ENCODE measurements at places on chromosomes 2 and 18. TPM values are rescaled to one million over a fixed set of nuclear protein-coding genes. Genes with fewer than 3 reads are reported as not detected.

DNA sequence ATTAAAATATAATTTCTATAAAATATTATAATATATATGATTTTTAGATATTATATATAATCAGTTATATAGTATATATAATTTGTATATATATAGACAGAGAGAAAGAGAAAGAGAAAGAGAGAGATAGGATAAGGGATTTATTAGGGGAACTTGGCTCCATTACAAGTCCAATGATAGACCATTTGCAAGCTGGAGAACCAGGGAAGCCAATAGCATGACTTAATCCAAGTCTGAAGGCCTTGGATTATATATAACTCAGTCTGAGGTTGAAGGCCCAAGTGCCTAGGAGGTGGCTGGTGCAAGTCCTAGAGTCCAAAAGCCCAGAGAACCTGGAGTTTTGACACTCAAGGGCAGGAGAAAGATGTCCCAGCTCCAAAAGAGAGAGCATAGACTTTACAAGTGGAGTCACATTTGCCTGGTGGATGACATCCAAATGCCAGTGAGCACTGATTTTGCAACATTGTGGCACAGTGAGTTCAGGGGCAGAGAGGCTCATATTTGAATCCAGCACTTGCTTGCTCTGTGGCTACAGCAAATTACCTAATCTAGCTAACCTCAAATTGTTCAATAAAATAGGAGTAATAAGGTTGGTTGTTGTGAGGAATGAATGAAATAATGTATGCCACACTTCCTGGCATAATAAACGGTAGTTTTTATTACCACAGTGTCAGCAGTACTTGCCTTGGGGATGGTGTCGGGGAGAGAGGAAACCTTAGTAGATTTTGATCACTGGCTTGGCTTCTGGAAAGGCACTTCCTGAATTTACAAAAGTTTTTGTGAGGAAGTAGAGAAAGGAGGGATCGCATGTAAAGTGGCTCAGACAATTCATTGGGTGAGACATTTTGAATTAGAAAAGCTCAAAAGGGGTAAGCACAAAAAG lies 69.6 kb upstream of the CD28 start:
- H3K4me3 ChIP-seq: peak overlapping the region; percentile 52
- H3K4me1 ChIP-seq: peaks cover 19% of the 10 kb centered on the region
- DNase-seq: no peak
- no peaks in the 10 kb centered on the region for H3K27me3 ChIP-seq
- no peaks in the 10 kb centered on the region for H3K36me3 ChIP-seq

DNA sequence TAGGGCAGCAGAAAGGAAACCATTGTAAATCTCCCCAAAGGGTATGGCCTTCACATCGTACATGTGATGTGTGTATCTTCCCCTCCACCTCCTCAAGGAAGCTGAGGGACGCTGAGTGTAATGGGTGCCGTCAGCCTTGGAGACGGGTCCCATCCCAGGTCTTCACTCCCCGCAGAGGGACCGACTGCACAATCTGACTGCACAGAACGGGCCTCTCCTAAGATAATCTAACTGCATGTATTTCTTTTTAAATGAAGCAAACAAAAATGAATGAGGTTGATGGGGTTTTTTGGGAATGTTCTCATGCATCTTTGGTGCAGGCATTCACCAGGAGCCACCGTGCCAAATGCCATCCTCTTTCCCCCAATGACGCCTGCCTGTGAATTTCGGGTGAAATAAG lies 94.1 kb upstream of the PXDN start:
- H3K36me3 ChIP-seq: no peaks in the 10 kb centered on the region
- H3K27me3 ChIP-seq: peaks cover 22% of the 10 kb centered on the region
- peaks cover 2% of the 10 kb centered on the region for H3K4me1 ChIP-seq
- no peak overlapping the region for H3K4me3 ChIP-seq
- H3K27ac ChIP-seq: no peak overlapping the region

MC5R gene
- not detected for total RNA-seq

GRCh38 chr18:58135183-58135641 lies 91.2 kb downstream of the NEDD4L start:
- peak overlapping the region; percentile 29 for H3K4me3 ChIP-seq
- no peaks in the 10 kb centered on the region for H3K36me3 ChIP-seq
- H3K4me1 ChIP-seq: peaks cover 21% of the 10 kb centered on the region
- no peak for DNase-seq
- H3K27ac ChIP-seq: no peak overlapping the region
- peaks cover 6% of the 10 kb centered on the region for H3K27me3 ChIP-seq

GRCh38 chr18:58544616-58545337 lies 84.1 kb downstream of the ALPK2 start:
- no peak overlapping the region for H3K27ac ChIP-seq
- no peak overlapping the region for H3K4me3 ChIP-seq
- no peaks in the 10 kb centered on the region for H3K27me3 ChIP-seq
- H3K36me3 ChIP-seq: no peaks in the 10 kb centered on the region

FAM124B gene
- total RNA-seq: not detected

DNA sequence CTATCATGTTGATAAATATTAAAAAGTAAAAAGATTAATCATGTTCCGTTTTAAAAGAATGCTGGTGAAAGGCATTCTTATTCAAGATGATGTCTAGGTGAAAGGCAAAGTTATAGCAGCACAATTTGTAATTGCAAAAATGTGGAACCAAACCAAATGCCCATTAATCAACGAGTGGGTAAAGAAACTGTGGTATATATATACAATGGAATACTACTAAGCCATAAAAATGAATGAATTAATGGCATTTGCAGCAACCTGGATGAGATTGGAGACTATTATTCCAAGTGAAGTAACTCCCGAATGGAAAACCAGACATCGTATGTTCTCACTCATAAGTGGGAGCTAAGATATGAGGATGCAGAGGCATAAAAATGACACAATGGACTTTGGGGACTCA lies 286.4 kb downstream of the ARHGAP15 start:
- no peak overlapping the region for H3K4me3 ChIP-seq
- no peak for DNase-seq
- H3K27me3 ChIP-seq: no peaks in the 10 kb centered on the region
- peaks cover 10% of the 10 kb centered on the region for H3K36me3 ChIP-seq

SLC11A1 gene
- 1.2 TPM for total RNA-seq

DNA sequence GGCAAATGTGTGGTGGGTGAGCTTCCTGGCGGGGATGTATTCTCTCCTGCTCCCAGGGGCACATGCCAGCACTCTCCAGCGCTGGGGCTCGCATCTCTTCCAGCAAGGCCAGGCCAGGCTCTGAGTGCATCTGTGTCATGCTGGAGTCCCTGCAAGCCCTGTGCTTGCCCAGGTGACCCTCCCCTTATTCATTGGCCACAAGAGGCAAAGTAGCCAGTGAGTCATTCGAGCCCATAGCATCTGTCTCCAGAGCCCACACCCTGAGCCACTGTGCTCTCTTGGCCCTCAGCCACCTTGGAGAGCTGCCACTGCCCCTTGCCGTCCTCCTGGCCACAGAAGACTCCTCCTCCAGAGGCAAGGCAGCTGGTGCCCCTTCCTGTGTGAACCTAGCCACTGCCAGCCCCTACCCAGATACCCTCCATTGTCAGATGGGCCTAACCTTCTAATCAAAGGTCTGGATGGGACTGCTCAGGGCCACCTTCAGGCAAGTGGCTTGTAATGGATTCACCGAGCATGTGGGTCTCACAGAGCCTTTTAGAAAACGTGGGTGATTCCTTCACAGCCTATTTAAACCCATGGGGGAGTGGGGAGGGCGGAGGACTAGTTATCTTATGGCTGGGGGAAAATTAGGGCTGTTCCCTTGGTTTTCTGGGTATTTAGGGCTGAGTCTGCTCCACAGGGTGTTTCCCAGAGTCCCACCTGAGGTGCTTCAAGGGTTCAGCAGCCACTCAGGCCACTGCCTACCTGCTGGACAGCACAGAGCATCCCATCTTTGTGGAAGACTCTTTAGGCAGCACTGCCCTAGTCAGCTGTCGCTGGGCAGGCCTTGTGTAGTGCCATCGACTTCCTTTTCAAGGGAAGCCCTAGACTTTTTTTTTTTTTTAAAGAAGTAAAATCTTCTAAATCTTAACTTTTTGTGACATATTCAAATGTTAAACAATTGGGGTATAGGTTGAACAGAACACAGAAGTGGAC lies 137.4 kb downstream of the ACOXL start:
- DNase-seq: no peak
- H3K4me1 ChIP-seq: peaks cover 27% of the 10 kb centered on the region
- no peak overlapping the region for H3K4me3 ChIP-seq

- H3K27ac ChIP-seq: no peak overlapping the region
- DNase-seq: no peak
- H3K36me3 ChIP-seq: no peaks in the 10 kb centered on the region
- H3K27me3 ChIP-seq: peaks cover 7% of the 10 kb centered on the region
- H3K4me3 ChIP-seq: no peak overlapping the region
These were observed 56.4 kb downstream of the KLHL29 start for GRCh38 chr2:23441414-23441813.

GNLY gene
- 7.3 TPM for total RNA-seq

SETBP1 gene
- total RNA-seq: 1.6 TPM

GRCh38 chr2:10947005-10947440 lies 35.3 kb downstream of the KCNF1 start:
- no peak for DNase-seq
- H3K27ac ChIP-seq: no peak overlapping the region
- H3K27me3 ChIP-seq: peaks cover 44% of the 10 kb centered on the region
- no peaks in the 10 kb centered on the region for H3K36me3 ChIP-seq
- H3K4me3 ChIP-seq: no peak overlapping the region

GCG gene
- total RNA-seq: not detected

COLEC11 gene
- 1.8 TPM for total RNA-seq

DNA sequence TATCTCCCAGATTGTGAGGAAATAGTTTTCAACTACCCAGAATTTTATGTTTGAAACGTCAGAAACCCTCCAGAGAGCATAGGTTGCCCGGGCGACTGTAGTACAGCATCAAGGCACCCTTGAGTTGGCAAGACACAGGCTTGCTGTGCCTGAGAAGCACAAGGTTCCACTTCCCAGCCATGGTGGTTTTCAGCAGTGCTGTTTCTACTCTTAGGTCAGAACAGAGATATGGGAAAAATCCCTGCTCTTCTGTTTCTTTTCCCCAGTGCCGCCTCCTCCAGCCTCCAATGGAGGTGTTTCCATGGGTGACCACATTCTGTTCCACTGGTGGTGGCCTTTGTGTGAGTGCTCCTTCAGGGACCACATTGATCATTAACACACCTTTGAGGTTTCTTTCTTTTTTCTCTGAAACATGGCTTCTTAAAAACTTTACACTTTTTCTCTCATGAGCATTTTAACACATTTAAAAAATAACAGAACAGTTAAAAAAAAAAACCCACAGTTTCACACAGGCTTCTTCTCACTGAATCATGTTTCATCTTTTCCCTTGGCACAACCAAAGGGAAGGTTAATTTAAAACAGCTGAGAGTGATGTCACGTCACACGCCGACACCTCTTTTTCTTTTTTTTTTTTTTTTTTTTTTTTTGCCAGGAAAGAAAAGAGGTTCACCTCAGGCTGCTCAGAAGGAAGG lies 229.3 kb upstream of the HDAC4 start:
- no peak for DNase-seq
- H3K4me1 ChIP-seq: peaks cover 1% of the 10 kb centered on the region
- H3K4me3 ChIP-seq: no peak overlapping the region
- H3K27ac ChIP-seq: no peak overlapping the region
- H3K27me3 ChIP-seq: peaks cover 3% of the 10 kb centered on the region

CCDC85A gene
- total RNA-seq: not detected

CYP27A1 gene
- total RNA-seq: 0.49 TPM

HAAO gene
- total RNA-seq: 0.80 TPM

ALPG gene
- not detected for total RNA-seq

ZNF516 gene
- 27.2 TPM for total RNA-seq

GRCh38 chr2:224772494-224772893 lies 56.3 kb upstream of the CCDC195 start:
- no peaks in the 10 kb centered on the region for H3K4me1 ChIP-seq
- H3K4me3 ChIP-seq: no peak overlapping the region

DNA sequence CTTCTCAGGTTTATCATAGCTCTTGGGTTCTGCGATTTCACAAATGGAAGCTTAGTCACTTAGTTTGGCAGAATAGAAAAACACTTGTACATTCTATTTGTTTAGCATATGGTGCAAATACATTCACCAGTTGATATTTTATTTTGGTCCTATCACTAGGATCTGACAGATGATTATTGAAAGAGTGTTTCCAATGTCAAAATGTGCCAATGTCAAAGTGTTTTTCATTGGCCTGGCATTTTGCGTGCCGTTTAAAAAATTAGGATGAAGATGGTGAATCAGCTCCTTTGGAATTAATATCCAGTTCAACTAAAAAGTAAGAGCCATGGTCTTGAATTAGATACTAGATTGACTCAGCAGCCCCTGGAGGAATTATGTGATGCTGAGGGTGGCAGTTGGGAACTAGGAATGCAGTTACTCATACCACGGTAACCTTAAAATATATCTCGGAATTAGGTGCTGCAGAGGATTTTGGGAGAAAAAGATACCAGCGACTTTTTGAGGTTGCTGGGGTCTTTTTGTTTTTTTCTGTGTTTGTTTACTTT lies 87.0 kb downstream of the SPHKAP start:
- H3K4me3 ChIP-seq: no peak overlapping the region
- no peaks in the 10 kb centered on the region for H3K4me1 ChIP-seq
- no peak overlapping the region for H3K27ac ChIP-seq
- no peaks in the 10 kb centered on the region for H3K27me3 ChIP-seq

- peaks cover 24% of the 10 kb centered on the region for H3K36me3 ChIP-seq
- no peaks in the 10 kb centered on the region for H3K27me3 ChIP-seq
- no peak overlapping the region for H3K27ac ChIP-seq
- no peak overlapping the region for H3K4me3 ChIP-seq
- no peak for DNase-seq
These were observed 17.4 kb upstream of the CHAC2 start for GRCh38 chr2:53750041-53750768.

CCDC178 gene
- total RNA-seq: not detected

DNA sequence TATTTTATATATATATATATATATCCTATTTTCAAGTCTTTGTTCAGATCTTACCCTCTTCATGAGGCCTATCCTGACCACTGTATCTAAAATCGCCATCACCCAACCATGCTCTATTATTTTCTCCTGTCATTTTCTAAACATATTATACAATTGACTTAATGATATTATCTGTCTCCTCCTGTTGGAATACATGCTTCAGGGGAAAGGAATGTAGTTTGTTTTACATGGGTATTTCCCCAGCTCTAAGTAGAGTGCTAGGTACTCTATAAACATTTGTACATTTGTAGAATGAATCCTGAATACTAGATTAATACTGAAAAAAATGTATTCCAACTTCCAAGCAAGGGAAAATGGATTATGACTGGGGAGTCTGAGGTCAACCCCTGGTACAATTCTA lies 26.2 kb downstream of the TTC21B start:
- peaks cover 77% of the 10 kb centered on the region for H3K36me3 ChIP-seq
- H3K27me3 ChIP-seq: no peaks in the 10 kb centered on the region
- no peaks in the 10 kb centered on the region for H3K4me1 ChIP-seq
- DNase-seq: no peak
- H3K4me3 ChIP-seq: no peak overlapping the region

TSPYL6 gene
- not detected for total RNA-seq

TMEM198 gene
- 0.36 TPM for total RNA-seq

TUBB8B gene
- total RNA-seq: not detected

GRCh38 chr2:10333247-10333613 lies 30.5 kb downstream of the HPCAL1 start:
- no peaks in the 10 kb centered on the region for H3K27me3 ChIP-seq
- peaks cover 10% of the 10 kb centered on the region for H3K36me3 ChIP-seq
- no peak overlapping the region for H3K4me3 ChIP-seq
- DNase-seq: no peak
- peaks cover 54% of the 10 kb centered on the region for H3K4me1 ChIP-seq

- no peaks in the 10 kb centered on the region for H3K36me3 ChIP-seq
- no peaks in the 10 kb centered on the region for H3K4me1 ChIP-seq
- no peak for DNase-seq
- H3K27ac ChIP-seq: no peak overlapping the region
These were observed 983.2 kb upstream of the CDH2 start for GRCh38 chr18:29160170-29160569.

Measured in naive thymus-derived CD8-positive, alpha-beta T cell (primary cell).